ENCODE measurements at places on chromosomes 4 and X. TPM values are rescaled to one million over a fixed set of nuclear protein-coding genes. Genes with fewer than 3 reads are reported as not detected.

The CXXC4 gene
- 0.10 TPM for polyA plus RNA-seq

The SOD3 gene
- 30.0 TPM for polyA plus RNA-seq

The TXK gene
- polyA plus RNA-seq = 0.37 TPM

The PSAPL1 gene
- 7.0 TPM for polyA plus RNA-seq

The TLR3 gene
- polyA plus RNA-seq = 1.7 TPM

The MGST2 gene
- 48.4 TPM for polyA plus RNA-seq

The KCNIP4 gene
- not detected for polyA plus RNA-seq

The RTL3 gene
- polyA plus RNA-seq = not detected

The DNAAF6 gene
- not detected for polyA plus RNA-seq

The SRPX2 gene
- 16.7 TPM for polyA plus RNA-seq

The COMMD8 gene
- polyA plus RNA-seq = 25.1 TPM

The MMGT1 gene
- 8.9 TPM for polyA plus RNA-seq

The ZMAT1 gene
- 7.5 TPM for polyA plus RNA-seq

The USP17L30 gene
- not detected for polyA plus RNA-seq

The TMEM255A gene
- polyA plus RNA-seq = 0.73 TPM

The LNX1 gene
- 5.4 TPM for polyA plus RNA-seq

The FGF16 gene
- polyA plus RNA-seq = not detected

The CENPE gene
- polyA plus RNA-seq = 0.31 TPM

The DRP2 gene
- not detected for polyA plus RNA-seq

The HTN3 gene
- not detected for polyA plus RNA-seq

The XK gene
- polyA plus RNA-seq = 2.2 TPM

Measured in stomach (tissue), 19 donors.